ENCODE measurements at places on chromosomes 11 and 22.

DNA sequence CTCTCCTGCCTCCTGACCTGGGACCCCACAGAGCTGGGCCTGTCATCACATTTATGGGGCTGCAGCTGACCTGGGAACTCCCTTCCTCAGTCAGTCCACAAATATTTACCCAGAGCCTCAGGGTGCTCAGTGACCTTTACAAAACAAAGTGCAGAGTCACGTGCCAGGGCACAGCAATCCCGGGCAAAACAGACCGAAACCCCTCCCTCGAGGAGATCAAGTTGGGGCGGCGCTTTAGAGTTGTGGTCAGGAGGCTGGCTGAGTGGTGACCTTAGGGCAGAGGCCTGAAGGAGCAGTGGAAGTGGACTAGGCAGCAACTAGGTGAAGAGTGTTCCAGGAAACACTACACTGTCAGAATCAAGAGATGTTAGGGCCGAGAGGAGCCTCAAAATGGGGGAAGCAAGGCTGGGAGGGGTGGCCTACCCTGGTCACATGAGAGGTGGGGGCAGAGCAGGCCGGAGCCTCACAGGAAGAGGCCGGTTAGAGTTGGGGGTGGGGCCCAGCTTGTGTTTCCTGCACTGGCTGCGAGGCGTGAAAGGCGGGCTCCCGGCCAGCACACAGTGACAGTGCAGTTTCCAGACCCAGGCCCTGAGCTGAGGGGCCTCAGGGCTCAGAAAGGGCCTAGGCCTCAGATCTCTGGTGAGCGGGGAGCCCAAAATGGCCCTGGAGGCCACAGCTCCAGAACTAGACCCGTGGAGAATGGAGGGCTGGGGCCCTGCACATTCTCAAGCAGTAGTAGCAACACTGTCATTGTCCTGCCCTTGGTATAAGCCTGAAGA is 3.7 kb upstream of the NEAT1 start:
- peak; percentile 94 for DNase-seq

- DNase-seq = no peak
These were observed 98.8 kb downstream of the SNX19 start for GRCh38 chr11:130817330-130817944.

DNA sequence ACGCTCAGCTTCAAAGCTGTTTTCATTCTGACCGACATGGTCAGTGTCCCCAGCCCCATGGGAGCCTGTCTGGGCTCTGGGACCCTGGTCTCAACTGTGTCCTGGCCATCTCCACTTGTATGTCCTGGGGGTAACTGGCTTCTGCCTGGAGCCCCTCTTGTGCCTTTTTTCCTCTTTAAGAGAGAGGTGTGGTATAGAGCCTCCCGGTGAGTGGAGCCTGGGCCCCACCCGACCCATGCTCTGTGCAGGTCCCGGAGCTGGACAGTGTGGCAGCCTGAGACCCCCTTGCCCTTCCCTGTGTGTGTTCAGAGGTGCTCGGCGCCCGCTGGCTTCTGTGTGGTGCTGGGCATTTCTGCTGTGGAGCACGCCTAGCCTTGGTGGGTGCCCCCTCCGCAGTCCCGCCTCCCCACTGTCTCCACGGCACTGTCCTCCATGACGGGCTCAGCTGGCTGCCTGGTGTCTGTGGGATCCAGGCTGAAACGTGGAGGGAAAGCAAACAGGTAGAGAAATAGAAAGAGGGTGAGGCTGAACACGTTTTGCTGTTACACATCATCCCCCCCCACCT is 74.9 kb downstream of the PARVB start:
- DNase-seq = no peak

- DNase-seq = no peak
These were observed 150.2 kb downstream of the SNX19 start for GRCh38 chr11:130765951-130766649.

DNA sequence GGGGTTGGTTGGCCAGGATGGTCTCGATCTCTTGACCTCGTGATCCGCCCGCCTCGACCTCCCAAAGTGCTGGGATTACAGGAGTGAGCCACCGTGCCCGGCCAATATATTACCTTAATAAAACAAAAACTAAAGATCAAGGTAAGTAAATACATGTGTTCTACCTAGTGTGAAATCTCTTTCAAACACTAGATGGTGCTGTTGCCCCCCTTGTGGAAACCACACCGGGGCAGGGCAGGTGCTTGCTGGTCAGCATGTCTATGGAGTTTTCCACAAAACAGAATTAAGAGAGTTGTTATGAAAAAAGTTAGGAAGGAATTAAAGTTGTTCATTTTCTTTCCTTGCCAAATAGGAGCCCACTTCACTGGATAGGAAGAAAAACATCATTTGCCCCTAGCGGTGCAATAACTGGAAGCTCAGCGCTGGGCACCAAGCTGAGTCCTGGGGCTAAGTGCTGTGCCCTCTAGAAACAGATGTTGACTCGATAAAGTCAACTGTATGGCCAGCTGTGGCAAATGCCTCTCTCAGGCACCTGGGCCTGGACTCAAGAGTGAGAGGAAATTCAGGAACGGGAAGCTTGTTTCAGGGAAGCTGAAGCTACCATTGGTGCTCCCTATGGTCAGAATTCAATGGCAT is 6.3 kb upstream of the KCNJ5 start:
- DNase-seq = peak; percentile 39

DNA sequence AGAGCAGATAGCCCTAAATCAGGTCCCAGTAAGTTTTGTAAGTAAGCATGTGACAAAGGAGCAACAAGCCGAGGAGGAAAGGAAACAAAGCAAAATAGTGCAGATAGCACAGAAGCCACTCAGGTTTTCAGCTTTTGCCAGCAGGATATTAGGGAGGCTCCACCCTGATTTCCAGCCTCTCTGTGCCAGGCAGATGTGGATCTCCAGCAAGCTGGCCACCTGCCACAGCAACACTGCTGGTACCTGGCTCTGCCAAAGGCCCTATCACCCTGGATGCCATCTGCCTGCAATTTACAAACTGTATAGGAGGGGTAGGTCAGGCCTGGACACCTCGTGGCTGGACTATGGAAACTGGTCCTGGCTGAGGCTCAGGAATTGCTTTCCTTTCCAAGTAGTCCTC is 12.2 kb upstream of the NNMT start:
- no peak for DNase-seq

DNA sequence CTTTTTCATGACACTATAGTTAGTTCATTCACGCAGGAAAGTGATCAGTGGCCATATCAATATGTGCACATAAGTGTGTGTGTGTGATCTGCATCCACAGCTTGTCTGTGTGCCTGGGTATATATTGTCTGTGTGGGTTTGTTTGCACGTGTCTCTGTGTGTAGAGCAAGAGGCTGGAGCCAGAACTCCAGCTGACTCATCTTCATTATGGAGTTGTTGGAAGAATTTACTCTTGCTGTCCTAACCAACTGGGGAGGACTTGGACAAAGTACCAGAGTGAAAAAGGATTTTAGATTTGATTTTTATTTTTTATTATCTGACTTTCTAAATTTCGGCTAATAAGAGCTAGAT is 63.9 kb downstream of the TP53I11 start:
- DNase-seq = no peak

GRCh38 chr11:128513915-128514681 is 73.3 kb downstream of the ETS1 start:
- no peak for DNase-seq

DNA sequence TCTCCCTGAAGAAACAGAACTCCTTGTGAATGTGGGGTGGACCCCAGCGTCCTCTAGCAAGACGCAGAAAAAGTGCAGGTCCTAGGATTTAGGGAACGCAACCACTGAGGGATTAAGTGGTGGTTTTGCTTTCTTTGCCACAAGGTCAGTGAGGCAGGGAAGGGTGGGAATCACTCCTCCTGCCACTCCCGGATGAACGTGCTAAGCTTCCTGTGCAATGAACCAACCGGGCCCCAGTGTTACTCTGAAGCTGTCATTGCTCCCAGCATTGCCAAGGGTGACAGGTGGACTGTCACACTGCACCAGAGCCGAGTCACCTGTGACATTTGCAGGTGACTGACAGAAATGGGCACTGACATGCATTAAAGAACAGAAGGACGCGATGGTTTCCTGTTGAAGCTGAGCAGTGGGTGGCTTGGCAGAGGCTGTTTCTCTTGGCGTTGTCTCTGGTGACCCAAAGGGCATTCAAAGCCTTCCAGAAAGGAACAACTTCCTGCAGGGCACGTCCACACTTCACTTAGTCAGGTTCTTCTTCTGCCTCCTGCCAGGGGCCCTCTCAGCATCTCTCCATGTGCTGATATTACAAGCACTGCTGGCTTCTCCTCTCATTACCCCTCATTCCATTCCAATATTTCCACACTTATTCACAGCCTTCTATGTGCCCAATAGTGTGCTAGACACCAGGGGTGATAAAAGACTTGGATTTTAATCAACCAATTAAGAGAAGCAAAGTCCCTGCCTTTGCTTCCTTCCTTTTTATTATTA is 9.7 kb downstream of the KIRREL3 start:
- DNase-seq = no peak

DNA sequence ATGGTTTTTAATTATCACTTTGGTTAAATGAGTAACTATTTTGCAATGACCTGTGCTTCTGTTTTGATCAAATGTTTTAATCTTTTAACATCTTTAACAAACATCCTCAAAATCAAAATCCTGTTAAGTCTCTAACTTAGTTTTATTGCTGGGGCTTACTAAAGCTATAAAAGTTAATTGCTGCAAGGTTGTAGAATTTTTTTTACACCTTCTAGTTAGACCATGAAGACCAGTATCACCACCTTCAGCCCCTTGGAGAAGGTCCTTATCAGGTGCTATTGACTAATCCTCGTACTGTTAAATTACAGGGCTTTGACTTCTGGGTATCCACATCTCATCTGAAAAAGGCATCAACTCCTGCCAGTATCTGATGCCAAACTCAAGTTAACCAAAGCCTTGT is 12.3 kb upstream of the CABP2 start:
- no peak for DNase-seq

GRCh38 chr11:84865791-84866535 is 761.2 kb downstream of the DLG2 start:
- DNase-seq = no peak

DNA sequence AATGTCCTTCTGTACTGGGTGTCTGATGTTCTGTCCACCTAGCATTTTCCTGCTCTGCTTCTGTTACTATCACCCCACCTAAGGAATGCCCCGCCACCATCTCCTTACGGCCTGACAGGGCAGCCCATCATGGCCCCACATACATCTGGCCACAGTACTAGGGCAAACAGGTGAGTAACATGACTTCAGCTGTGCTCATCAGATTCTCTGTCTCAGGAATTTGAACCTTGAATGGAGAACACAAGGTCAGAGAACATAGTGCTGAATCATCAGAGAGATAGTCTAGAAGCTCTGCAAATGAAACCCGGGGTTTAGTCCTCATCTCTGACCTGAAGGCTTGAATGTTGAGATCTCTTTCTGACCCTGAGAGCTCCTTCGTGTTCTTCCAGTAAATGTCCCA is 32.4 kb downstream of the ZC3H12C start:
- DNase-seq = no peak

DNA sequence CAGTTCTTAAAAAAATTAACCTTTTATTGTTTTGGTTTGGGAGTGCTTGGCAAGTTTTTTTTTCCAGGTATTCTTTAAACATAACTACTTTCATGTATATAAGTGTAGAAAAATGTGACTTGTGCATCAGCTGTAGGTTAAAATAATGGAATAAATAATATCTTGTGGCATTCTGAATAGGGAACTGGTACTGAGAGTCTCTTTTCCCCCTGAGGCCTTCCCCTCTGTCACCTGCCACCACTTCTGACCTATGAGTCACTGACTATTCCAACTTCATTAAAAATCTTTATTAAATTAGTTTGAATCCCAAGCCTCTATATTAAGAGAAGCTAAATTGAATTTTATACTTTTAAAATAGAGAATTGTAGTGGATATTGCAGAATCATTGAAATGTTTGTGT is 805.7 kb downstream of the METTL15 start:
- no peak for DNase-seq

DNA sequence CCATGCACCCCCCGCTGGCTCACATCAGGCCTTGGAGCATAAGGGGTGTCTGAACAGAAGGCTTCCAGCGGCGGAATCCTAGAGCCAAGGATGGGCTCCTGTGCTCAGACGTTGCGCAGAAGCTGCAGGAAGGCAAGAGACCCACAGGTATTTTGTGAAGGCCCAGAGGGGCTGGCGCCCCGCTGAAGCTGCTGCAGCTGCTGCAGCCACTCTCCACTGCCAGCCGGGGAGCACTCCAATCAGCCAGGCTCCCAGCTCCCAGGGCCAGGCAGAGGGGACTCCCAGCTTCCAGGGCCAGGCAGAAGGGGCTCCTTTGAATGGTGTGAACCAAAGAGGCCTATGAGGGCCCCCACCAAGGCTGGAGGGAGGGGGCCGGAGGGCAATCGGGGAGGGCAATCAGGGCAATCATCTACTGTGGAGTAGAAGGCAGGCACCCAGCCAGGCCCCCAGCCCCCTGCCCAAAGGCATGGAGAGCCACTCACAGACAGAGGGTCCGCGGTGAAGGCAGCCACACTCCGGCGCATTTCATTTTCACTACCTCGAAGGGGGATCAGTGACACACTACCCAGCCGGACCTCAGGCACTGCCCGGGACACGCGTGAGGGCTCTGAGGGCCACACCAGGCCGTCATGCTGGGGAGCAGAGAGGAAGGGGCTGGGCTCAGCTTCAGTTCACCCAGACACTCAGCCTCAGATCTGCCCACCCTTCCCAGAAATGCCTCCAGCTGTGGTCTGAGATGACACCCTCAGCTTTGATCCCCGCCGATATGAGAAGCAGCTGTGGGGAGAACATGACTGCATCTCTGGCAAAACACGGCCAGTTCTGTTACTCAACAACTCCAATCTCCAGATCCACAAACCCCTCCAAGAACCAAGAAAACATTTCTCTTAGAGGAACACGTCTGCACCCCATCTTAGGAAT is 11.6 kb upstream of the PDE2A start:
- DNase-seq = no peak

DNA sequence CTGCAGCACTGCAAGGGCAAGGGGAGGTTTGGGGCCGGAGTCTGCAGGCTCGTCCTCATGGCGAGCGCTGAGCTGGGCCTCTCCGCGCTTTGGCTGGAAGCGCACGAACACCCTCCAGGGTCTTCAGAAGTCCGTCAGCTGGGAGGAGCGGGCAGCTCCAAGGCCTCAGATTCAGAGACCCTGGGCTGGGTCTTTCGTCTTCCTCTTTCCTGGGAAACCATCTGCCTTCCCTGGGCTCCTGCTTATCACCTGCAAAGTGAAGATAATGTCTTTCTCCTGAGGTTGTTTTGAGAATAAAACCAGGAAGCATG is 525.6 kb downstream of the BRD1 start:
- no peak for DNase-seq
